ENCODE measurements at places on chromosomes 3 and 15.

- DNase-seq = peak; percentile 42
Observed at GRCh38 chr15:92833106-92833433, 67.1 kb upstream of the CHD2 start.

GRCh38 chr3:193701953-193702635 is 109.1 kb downstream of the OPA1 start:
- no peak for DNase-seq

DNA sequence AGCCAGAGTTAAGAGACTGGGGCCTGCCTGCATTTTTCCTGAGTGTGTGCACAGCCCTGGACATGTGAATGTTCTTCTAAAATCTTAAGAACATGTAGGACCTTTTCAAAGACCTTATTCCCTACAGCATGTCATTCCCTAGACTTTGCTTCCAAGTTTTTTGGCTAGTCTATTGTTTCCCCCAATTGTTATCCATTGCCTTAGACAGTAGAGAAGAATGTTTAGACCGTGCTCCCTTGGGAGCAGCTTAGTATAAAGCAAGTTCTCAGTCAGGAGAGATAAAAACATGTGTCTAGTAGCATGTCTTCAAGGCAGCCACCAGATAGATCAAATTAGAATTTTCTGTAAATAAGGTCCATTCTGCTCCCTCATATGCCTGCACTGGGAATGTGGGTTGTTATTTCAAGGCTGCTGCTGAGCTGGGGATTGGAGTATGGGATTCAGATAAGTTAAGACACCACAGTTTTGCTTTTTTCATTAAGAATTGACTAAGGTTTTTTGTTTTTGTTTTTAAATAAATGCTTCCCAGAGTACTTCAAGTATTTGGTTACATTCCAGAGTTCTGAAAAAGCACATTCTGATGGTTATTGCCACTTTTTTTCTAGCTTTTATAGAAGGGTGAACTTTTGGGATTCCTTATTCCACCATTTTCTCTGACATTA is 246.7 kb downstream of the RORA start:
- DNase-seq = no peak

- DNase-seq = no peak
Observed at GRCh38 chr15:99098991-99099390, 5.9 kb upstream of the SYNM start.

DNA sequence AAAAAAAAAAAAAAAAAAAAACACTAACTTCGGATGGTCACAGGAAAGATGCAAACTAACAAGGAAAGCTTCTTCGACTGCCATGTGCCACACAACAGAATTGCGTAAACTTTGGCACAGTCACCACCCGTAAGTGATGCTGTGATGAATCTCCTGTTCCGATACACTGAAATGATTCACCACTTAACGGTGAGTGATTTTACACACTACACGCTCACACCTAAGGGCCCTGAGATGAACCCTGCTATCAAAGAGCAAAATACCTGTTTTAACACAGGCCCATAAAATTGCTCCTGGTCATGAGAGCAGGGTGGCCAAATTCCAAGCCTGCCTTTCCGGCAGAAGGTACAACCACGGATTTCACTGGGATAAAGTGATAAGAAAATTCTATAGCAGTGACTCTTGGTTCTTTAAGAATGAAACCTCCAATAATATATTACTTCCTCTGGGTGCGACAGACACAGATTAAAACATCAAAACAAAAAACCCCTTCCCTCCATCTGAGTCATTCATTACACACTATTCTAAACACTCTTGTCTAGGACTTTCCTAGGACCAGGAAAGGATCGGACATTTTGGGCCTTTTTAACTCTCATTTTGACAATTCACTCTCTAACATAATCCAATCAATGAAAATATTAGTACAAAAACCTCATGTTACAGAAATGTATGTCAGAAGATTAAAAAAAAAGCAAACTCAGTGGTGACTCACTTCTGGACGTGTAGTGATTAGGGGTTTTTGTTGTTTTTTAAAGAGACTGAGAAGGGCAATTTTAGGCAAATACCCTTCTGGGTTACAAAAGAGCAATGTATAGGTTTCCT is 28.3 kb downstream of the LRIG1 start:
- no peak for DNase-seq

DNA sequence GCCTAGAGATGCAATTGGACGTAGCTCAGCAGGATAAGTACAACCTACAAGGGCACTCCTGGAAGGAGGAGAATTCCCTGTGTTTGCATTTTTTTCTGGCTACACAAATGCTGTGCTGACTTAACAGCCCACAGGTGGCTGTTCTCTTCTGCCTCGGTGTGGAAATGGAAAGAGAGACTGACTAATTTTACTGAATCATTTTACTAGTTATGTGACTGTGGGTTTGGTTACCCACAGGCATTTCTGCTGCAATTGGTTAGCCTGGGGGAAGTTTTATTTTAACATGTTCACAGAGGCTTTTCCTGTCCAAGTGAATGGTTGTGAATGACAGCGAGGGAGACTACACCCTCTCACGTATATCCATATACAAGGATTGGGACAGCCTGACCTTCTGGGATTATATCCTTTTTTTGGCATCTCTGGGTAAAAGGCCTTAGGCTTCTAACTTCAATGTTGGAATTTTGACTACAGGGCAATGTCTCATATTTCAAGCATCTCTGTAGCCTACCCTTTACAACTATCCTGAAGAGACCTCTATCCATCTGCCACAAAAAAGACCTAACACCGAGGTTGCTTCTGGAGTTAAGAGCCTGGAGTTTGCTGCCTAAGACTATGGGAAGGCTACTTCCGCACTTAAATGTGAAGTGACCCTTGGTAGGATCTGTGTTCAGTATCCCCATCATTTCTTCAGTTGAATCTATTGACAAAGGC is 67.2 kb upstream of the TP63 start:
- DNase-seq = no peak

GRCh38 chr3:149738876-149739275 is 13.4 kb downstream of the COMMD2 start:
- DNase-seq = no peak

GRCh38 chr15:74464216-74464615 is 3.3 kb upstream of the UBL7 start:
- no peak for DNase-seq

DNA sequence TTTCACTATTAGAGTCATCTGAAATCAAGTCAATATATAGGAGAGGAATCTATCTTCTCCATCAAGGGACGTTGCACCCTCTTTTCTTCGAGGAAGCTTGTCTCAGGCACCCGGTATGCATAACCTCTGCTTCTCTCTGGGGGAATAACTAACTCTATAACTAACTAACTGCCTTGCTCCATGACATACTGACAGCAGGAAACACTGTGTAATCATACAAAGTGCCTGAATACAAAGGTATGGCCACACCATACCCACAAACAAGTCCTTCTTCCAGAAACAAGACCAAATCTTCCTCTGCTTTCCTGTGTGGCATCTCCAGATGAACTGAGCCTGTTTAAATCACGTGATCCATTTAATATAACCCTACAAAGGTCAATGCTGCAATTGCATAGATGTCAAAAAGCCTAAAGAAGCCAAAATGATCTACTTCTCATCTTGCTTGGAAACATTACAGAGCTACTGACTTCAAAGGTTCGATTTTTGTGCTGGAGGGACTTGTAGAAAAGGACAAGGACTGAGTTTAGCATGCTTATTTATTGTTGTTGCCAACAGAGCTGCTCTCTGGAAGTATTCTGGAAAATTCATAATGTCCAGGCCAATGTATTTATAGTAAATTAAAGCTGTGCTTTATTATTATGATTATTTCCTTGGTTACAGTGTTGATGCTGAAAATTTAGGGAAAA is 380.5 kb downstream of the FOXP1 start:
- DNase-seq = no peak

GRCh38 chr15:64776402-64776786 is 1.0 kb upstream of the RBPMS2 start:
- DNase-seq = no peak

GRCh38 chr3:132414841-132415240 is 2.5 kb upstream of the DNAJC13 start:
- DNase-seq = no peak

GRCh38 chr3:3178498-3179328 is 778 bp downstream of the CRBN start:
- no peak for DNase-seq

DNA sequence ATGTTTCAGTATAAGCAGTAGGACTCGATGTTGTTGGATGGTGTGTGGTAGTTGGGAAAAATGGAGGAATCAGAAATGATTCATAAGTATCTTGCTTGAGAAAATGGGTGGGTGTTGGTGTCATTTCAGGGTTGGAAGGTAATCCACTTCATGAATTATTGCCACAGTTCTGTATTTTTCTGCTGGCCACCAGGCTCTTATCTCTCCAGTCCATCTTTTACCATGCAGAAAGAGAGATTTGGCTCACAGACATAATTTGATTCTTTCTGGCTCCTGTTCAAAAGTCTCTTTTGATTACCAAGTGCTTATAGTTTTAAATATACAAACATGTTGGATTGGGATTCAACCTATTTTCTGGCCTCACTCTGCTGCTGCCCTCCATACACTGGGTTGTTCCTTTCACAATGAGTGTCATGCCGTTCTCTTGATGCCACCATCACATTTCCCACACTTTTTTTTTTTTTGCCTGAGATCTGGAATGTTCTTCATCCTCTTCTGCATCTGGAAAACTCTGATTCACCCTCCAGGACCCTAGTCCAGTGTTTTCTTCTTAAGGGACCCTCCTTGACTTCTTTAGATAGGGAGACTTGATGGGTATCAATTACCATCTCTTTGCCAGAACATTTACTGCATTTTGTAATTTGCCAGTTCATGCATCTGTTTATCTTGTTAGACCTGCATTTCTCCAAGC is 69.4 kb upstream of the GAP43 start:
- no peak for DNase-seq

- no peak for DNase-seq
Observed at GRCh38 chr3:59192473-59192872, 142.6 kb upstream of the CFAP20DC start.

- no peak for DNase-seq
Observed at GRCh38 chr3:131036200-131036816, 9.6 kb downstream of the NEK11 start.

GRCh38 chr3:45026957-45027356 is 854 bp downstream of the CLEC3B start:
- no peak for DNase-seq

DNA sequence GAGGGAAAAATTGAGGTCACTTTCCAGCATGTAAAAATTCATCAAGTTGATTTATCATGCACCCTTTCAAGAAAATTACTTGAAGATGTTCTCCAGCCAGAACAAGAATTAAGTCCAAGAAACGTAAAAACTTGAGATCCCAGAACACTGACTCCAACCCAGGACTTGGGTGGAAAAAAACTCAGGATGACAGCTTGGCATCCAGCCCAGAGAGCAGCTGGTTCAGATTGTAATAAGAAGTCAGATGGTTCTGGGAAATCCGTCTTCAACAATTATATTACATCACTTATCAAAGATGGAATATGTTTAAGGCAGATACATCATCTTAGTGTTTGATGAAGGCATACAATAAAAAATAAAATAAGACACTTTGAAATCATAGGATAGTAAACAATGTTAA is 23.0 kb upstream of the DNAJC13 start:
- DNase-seq = no peak

DNA sequence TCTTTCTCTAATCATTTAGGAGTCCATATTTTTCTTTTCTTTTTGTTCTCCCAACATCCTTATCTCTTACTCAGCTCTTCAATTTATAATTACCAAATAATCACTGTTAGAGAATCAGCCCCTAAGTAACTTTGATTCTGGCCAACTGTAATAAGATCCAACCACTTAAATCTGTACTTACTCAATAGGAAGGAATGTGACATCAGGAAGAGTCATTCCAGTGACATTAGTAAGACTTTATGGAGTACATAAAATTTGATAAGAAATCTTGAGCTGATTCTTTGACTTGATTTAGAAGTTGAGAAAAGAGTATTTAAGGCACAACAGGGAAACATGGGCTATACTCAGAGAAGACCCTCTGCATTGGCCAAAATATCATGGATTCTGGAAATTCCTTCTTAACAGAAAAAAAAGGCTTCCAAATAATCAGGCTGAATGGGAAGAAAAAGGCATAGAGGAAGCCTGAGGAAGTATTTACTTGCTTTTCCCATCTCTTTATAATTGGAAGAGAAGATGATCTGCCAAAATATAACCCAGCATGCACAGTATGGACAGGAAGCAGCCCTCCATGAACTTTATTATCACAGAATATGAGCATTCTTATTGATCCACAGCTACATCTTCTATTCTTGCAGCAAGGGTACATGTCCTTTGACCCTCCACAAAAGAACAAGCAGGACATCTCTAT is 289.7 kb upstream of the TPRG1 start:
- no peak for DNase-seq

- DNase-seq = no peak
Observed at GRCh38 chr3:46344476-46344875, 9.4 kb upstream of the CCR2 start.

DNA sequence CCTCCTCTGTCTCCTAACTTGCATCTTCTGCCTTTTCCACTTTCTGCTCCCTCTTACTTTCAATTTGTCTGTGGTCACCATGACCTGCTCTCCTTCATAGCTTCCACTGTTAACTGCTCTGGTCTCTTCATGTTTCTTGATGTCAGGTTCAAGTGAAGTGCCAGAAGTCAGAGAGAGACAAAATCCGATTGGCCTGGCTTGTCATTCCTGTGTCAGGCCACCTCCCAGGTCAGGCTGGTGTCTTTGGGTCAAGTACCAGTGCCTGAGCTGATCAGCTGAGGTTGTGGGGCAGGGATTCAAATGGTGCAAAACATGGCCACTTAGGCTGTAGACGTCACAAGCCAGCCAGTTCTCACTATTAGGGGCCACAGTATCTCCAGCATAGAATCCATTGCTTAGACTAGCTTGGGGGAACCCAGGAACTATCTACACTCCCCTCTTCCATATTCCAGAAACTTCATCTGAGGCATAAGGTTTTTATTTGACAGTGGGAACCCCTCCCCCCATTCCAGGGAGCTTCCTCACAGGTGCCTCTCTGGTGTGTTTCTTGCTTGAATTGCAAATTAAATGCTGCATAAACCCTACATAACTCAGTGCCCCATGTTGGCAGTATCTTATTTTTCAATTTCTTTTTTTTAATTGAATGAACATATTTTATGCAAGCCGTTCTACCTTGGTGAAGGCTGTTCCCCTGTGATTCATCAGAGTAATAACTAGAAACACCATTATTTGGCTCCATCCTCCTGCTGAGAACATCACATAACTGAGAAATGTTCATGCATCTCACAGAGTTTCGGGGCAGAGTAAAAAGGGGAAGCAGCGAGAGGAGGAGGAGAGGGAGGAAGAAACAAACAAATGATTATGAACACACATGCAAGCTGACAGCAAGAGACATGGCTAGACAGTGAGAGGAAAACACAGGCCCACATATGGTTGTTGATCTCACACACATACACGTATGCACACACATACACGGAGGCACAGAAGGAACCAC is 175.8 kb downstream of the TLE3 start:
- no peak for DNase-seq

DNA sequence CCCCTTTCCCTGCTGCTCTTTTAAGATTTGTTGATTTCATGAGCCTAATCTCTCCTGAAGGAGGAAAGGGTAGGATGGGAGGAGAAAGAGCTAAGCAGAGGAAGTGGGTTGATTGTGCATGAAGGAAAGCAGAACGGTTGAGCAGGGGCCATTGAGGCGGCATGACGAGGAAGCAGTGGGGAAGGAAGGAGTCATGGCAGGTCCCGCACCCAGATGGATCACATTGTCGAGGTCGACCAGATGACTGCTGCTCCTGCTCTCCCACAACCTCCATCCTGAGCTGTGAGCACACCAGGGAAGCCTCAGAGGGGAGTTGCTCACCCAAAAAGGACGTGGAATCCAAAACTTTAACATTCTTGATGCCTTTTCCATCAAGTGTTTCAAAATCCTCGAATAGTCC is 42.8 kb downstream of the ABTB1 start:
- peak; percentile 14 for DNase-seq

- DNase-seq = no peak
Observed at GRCh38 chr3:62392626-62393292, 19.4 kb upstream of the FEZF2 start.

GRCh38 chr3:15063656-15064286 is 1.3 kb downstream of the MRPS25 start:
- DNase-seq = no peak
